ENCODE measurements at places on chromosomes 2 and 18. TPM values are rescaled to one million over a fixed set of nuclear protein-coding genes. Genes with fewer than 3 reads are reported as not detected.

DNA sequence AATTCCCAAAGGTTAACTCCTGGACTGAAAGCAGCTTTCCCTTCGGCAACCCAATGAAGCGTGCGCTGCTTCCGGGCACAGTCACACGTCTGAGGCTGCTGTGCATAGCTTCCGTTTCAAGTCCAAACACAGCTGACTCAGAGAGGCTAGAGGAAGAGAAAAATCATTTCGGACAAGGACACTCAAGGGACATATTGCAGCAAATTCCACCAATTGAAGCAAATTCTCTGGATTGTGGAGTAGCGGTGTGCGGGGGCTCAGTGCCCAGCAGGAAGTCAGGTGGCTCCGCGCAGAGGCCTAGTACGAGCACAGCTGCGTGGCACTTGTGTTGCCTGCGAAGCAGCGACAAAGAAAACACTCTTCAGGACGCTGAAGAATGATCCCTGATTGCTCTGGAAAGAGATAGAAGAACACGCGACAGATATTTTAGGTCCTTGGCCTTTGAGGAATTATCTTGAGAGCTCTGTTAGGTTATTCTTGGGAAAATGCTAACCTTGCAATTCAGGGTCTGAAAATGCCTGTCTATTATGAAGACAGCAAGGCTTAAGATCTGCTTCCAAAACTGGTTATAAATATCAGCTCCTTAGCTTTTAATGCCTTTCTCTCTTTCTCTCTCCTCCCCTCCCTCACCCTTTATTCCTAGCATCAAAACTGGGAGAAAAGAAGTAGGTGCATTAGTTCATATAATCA, 352.6 kb upstream of the DLGAP1 start:
- no peak overlapping the region for H3K27ac ChIP-seq
- H3K27me3 ChIP-seq, result no peaks in the 10 kb centered on the region
- no peak overlapping the region for H3K4me3 ChIP-seq
- no peaks in the 10 kb centered on the region for H3K36me3 ChIP-seq
- no peak for DNase-seq
- no peaks in the 10 kb centered on the region for H3K4me1 ChIP-seq

DNA sequence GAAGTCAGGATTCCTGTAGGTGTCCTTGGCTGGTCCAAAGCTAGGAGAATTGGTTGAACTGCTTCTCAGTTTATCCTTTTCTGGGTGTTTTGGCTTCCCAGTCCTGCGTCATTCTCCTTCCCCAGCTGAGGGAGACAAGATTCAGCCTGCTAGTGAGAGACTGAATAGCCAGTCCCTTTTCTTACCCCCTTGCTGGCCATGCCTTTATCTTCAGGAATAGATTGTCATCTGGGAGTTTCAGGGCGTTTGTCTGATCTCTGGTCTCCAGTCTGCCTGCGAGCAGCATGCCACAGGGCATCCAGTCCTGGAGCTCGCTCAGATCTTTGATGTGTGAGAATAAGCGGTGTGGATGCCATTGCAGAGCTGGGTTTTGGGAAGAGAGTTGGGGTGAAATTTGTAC, 5.8 kb downstream of the MYO1B start:
- H3K27me3 ChIP-seq, result peaks cover 29% of the 10 kb centered on the region
- H3K4me1 ChIP-seq, result peaks cover 8% of the 10 kb centered on the region
- peaks cover 2% of the 10 kb centered on the region for H3K36me3 ChIP-seq
- no peak overlapping the region for H3K4me3 ChIP-seq

ATOH8 gene
- total RNA-seq, result 0.78 TPM

DNA sequence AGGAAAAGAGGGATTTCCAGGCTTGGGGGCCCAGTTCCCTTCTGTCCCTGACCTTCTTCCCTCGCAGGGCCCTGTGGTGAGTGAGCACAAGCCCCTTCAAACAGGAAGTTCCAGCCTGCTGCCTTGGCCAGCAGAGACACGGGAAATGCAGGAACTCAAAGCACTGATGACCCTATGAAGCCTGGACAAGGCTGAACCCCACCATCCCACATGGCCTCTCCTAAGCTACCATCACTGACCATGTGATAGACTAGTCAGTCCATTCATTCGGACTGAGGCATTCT, 196.4 kb downstream of the TNS1 start:
- no peaks in the 10 kb centered on the region for H3K4me1 ChIP-seq
- no peak for DNase-seq
- no peak overlapping the region for H3K27ac ChIP-seq
- no peaks in the 10 kb centered on the region for H3K27me3 ChIP-seq

EPC2 gene
- total RNA-seq, result 28.0 TPM

DNA sequence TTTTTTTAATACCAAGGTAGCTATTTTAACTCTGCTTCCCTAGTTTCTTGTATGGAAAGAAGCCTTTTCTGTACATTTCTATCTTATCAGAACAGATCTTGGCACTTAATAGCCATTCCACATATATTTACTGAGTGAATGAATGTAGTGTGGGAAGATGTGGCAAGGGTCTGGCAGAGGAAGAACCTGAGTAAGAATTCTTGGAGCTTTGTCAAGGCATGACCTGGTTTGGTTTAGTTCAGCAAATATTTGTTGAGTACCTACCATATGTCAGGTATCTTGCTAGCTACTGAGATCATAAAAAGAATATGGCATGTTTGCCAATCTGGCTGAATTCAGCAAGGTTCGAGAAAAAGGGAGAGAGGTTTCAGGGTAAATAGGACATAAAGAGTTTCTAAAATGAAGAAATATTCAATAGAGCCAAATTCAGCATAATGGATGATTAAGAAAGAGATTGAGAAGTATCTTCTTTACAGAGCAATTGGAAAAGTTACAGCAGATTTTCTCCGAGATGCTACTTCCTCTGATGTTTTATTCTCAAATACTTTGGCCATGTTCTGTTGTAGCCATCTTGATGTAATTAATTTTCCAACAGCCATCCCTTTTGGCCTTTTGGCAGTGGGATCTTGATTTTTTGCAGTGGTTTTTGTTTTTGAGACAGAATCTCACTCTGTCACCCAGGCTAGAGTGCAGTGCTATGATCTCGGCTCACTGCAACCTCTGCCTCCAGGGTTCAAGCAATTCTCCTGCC, 21.7 kb upstream of the MEP1B start:
- H3K4me1 ChIP-seq, result no peaks in the 10 kb centered on the region
- H3K4me3 ChIP-seq, result no peak overlapping the region
- H3K27me3 ChIP-seq, result peaks cover 6% of the 10 kb centered on the region

DNA sequence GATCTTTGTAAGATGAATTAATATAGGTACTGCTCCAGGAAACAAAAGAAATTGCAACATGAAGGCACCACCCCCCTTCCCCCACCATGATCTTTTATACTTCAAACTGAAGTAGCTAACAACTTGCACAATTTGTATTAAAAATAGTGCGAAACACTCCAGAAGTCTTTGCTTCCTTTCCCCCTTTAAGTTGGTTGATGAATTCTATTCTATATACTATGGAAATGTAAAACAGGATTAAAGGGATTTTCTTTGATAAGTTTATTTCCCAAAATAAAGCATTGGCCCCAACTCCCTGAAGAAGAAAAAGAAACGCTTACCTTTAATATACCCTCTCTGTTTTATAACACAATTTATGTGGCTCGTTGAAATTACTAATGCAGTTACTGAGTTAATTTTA, 227.1 kb downstream of the ARHGAP15 start:
- no peak for DNase-seq
- H3K4me3 ChIP-seq, result no peak overlapping the region
- peaks cover 24% of the 10 kb centered on the region for H3K36me3 ChIP-seq
- H3K27ac ChIP-seq, result no peak overlapping the region
- no peaks in the 10 kb centered on the region for H3K27me3 ChIP-seq
- no peaks in the 10 kb centered on the region for H3K4me1 ChIP-seq

TUBB8B gene
- not detected for total RNA-seq

SFTPB gene
- total RNA-seq, result not detected

INHBB gene
- total RNA-seq, result not detected

DNA sequence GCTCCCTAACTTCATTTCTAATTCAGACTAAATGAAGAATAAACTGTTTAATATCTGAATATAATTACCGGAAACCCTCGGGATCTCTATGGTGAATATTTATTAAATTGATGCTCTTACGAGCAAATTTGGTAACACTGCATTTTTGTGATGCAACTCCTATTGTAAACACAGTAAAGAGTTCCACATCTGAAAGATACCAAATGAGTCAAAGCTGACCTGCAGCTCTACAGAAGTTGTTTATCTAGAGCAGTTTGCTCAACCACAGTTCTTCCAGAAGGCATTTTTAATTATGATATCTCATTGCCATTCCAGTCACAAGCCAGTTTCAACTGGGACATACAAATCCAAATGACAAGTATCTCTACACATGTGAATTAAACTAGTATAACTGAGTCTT, 129.7 kb downstream of the PKP4 start:
- H3K36me3 ChIP-seq, result no peaks in the 10 kb centered on the region
- no peak overlapping the region for H3K4me3 ChIP-seq
- no peak overlapping the region for H3K27ac ChIP-seq

- H3K27ac ChIP-seq, result peak overlapping the region; percentile 56
- H3K27me3 ChIP-seq, result no peaks in the 10 kb centered on the region
Observed at GRCh38 chr2:190679391-190679790, 30.5 kb downstream of the NAB1 start.

CD302 gene
- 0.40 TPM for total RNA-seq

DNA sequence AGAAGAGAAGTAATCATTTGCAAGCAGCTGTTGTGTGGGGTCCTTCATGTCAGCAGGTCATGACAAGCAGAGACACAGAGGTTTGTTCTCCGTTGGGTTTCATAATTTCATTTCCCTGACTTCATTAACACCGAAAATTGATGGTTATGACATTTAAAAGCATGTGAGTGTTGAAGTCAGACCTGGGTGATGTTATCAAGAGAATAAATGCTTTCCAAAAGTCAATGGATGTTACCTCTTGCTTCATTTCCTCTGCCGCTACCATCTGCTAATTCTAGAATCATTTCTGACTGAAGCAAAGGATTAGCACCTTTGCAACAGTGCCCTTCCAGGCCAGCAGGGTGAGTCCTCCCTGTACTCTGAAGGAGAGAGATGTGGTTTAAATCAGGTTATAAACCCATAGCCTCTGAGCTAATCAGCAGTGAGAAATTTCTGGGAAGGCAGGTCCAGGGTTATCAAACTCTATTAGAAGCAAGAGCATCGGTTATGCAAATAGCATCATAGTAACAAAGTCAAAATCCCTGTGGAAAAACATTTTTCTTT, 446.2 kb downstream of the PIK3C3 start:
- H3K27me3 ChIP-seq, result no peaks in the 10 kb centered on the region
- H3K36me3 ChIP-seq, result no peaks in the 10 kb centered on the region

- H3K4me3 ChIP-seq, result no peak overlapping the region
- peaks cover 3% of the 10 kb centered on the region for H3K27me3 ChIP-seq
- no peaks in the 10 kb centered on the region for H3K4me1 ChIP-seq
- H3K36me3 ChIP-seq, result no peaks in the 10 kb centered on the region
- no peak for DNase-seq
Observed at GRCh38 chr2:220669324-220669723, 902.8 kb downstream of the EPHA4 start.

MAP2 gene
- not detected for total RNA-seq

XPO1 gene
- total RNA-seq, result 166 TPM

DNA sequence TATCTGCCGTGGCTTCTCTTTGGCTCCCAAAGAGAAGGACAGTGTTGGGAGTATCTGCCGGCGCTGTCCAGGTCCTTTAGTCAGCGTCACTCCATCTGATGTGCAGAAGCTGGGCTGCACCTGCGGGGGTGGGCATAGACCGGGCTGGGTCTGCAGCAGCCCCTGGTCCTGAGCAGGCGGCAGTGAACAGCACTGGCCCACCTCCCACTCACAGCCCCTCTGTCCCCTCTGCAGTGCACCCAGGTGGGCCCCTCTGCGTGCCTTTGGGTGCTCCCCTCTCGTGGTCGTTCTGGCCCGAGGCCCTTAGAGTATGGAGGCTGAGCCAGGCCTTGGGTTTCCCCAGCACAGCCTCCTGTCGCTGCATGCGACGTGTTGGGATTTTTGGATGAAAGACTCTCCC, 95.7 kb downstream of the USP40 start:
- H3K36me3 ChIP-seq, result peaks cover 50% of the 10 kb centered on the region
- no peaks in the 10 kb centered on the region for H3K4me1 ChIP-seq
- no peak overlapping the region for H3K4me3 ChIP-seq
- no peak for DNase-seq
- H3K27ac ChIP-seq, result no peak overlapping the region

DNA sequence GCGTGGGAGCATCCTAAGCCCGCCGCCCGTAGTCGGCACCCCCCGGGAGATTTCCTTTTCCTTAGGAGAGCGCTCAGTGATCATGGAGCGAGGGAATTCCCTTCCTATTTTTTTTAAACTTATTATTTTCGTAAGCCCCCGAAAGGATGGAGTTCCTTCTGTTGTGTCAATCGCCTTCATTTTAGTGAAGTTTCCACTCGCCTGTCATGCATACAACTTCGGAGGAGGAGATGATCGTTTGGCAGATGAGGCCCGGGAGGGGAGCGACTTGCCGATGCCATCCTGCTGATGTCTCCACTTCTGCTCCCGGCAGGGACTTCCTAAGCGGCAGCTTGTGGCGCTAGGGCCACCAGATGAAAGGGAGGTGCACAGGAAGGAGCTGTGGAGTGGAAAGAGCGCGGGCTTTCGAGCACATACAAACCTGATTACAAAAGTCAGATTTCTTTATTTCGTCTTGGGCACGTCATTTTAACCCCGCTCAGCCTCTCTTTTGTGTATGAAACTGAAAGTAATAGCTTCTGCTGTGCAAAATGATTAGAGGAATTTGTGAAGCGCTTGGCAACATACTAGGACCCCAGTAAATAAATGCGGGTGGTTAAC, at the start of gene ADGRF3:
Gene ADGRF3 (minus strand): TSS at position 336 of the 600 bp plus-strand sequence. CDS start 555 bp downstream, outside the sequence.
- peak within 1 kb of the TSS; percentile 89 for H3K27ac ChIP-seq
- H3K4me3 ChIP-seq, result peak within 1 kb of the TSS; percentile 94
- no peaks in the 10 kb centered on the region for H3K27me3 ChIP-seq
- peaks cover 42% of the 10 kb centered on the region for H3K4me1 ChIP-seq
- peak; percentile 72 for DNase-seq

DNA sequence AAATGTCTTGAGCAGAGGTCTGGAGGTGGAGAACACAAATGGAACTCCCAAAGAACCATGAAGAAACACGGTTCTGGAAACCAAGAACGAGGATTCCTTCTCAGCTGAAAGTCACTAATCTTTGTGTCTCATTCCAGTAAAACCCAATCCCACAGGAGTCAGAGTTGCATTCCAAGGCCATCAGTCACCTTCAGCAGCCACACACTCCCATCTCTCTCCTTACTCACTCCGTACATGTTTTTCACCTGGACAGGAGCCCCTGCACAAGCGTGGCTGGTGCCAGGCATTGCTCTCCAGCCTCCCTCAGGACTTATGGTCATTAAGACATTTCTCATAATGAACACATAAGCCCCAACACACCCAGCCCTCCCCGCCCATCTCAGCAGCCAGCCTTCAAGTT, 175.4 kb upstream of the SIX2 start:
- no peak overlapping the region for H3K4me3 ChIP-seq
- DNase-seq, result no peak
- no peaks in the 10 kb centered on the region for H3K36me3 ChIP-seq
- peaks cover 3% of the 10 kb centered on the region for H3K27me3 ChIP-seq
- no peaks in the 10 kb centered on the region for H3K4me1 ChIP-seq
